NCI-H1930 (cell line): ENCODE measurements at places on chromosomes 4 and X.

GRCh38 chr4:40046311-40046980, 10.2 kb upstream of the N4BP2 start:
- DNase-seq: no peak

GRCh38 chrX:110346681-110347080, 12.0 kb upstream of the RTL9 start:
- DNase-seq: no peak

- no peak for DNase-seq
Measured at GRCh38 chr4:40227284-40227683, 30.5 kb downstream of the RHOH start.

- no peak for DNase-seq
Measured at GRCh38 chr4:61335241-61335763, 135.2 kb downstream of the ADGRL3 start.

DNA sequence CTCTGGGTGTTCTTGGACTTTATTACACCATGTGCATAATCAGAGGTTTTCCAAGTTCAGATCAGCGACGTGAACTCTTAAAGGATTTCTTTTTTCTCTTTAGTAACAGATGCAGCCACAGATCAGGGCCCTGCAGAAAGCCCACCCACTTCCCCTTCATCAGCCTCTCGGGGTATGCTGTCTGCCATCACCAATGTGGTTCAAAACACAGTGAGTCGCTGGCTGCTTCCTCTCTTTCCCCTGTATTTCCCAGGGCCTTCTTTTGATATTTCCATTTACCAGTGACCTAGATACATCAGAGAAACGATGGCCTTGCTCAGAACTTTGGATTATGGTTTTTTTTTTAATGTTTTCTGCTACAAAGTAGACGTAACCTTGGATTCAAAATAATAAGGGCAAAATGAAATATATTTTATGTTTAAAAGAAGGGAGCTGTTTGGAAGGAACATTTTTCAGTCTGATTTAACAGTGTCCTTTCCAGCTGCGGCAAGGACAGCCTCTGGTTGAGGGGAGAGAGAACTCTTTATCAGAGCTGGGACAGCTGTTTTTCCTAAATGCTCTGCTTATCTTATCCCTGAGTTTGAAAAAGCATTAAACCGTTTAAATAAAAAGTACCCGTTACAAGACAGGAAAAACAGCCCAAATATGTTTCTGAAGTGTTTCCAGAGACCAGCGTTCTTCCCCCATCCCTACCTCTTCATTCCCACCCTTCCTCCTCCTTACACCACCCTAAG, 38.2 kb downstream of the FAM114A1 start:
- no peak for DNase-seq

GRCh38 chr4:5730993-5731990, 20.3 kb downstream of the EVC start:
- DNase-seq: no peak

GRCh38 chrX:129632443-129632842, 22.3 kb downstream of the APLN start:
- no peak for DNase-seq

- no peak for DNase-seq
Measured at GRCh38 chr4:134201216-134202161, at the start of gene PABPC4L. TSS of gene PABPC4L (minus strand) at chr4:134201789. CDS start at chr4:134201019, 770 bp downstream.

GRCh38 chr4:121784401-121784800, 16.7 kb upstream of the EXOSC9 start:
- DNase-seq: no peak

GRCh38 chr4:165343353-165344191, 16.1 kb downstream of the MSMO1 start:
- peak; percentile 27 for DNase-seq

DNA sequence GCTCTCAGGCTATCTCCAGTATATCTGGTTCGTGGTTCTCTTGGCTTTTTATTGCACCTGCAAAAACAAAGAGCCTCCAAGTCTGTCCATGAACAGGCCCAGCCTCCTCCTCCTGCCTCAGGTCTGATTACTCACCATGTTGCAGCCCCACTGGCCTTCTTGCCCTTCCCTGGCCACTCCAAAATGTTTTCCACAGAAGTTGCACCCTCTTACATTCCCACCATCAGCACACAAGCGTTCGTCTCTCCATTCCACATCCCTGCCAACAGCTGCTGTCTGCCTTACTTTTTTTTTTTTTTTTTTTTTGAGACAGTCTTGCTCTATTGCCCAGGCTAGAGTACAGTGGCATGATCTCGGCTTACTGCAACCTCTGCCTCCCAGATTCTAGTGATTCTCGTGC, 86.7 kb downstream of the RFC1 start:
- DNase-seq: no peak

DNA sequence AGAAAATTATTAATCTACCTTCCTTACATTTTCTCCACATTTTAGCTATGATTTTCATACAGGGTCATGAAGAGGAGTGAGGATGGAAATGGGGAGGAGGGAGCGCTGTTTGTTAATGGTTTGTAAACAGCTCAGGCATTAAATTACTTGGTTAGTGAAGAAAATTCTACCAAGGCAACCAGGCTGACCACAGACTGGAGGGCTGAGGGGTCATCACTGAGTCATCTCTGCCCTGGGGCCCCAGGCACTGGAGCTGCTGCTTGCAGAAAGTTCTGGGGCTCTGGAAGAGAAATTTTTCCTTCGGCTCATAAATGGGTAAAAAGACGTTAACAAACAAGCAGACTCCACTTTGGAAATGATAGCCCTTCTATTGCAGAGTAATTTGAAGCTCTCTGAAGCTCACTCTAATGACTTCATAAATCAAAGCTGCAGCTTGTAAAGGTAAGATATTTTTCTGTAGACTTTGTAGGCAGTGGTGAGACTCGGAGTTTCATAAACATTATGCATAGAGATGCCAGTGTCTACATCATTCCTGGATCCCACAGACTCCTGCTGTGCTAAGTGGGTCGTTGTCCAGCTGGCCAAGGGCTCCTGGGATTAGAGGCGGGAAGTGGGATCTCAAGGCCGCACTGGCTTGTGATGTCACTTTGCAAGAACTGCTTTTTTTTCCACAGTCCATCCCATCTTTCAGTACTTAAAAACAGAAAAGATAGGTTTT, 159.6 kb downstream of the PTTG2 start:
- DNase-seq: no peak

- peak; percentile 66 for DNase-seq
Measured at GRCh38 chrX:11143931-11144678, 33.0 kb downstream of the HCCS start.

DNA sequence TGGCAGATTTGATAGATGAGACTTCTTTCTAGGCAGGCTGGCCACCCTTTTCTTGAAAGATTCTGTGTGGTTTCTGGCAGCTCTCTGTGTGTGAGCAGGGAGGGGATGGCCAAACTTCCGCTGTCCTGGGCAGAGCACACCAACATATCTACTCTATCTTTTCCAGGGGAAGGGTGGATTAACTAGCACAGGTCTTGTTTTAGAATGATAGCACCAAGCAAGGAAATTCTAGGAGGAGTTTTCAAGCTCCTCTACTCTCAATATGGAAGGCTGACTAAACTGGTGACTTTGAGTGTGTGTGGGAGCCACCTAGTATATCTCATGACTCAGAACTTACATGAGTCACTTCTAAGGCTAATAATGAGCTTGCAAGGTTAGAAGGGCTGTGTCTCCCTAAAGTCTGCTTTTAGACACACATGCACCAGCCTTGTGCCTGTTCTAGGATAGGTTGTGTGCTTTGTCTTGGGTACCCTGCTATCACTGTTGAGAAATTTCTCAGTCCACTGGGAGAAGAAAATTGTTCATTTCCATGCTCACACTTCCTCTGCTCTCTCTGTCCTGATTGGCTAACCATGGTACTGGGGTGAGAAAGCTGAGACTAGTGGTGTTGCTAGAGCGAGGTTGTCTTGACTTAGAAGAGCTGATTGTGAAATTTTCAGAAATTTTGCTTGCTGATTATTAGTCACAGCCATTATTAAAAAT, 72.9 kb downstream of the YIPF6 start:
- no peak for DNase-seq

DNA sequence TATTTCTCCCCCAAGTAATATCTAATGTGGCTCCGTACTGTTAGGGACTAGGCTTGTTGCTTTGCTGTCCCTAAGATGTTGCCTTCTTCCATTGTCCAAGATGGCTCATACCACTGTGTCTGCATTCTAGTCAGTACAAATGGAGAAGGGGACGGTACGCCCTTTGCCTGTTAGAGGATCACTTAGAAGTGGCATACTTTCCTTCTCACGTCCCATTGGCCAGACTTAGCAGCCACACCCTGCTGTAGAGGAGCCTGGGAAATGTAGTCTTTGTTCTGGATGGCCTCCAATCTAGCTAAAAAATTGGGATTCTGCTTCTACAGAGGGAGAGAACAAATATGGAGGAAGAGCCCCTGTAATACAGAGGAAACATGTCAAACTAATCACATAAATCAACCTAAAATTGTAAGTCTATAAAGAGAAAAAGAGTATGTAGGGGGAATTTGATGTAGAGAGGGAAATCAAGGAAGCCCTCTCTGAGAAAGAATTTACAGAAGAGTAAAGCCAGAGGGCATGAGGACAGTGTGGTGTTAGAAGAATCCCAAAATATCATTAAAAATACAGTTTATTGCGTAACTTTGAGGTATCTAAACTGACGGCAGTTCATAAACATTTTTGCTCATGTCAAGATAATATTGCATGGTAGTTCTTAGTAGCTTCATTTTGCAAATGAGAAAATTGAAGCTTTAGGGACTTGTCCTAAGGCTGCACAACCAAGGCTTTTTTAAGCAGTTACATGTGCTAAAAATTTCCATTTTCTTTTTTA, 15.1 kb downstream of the PRIMPOL start:
- DNase-seq: no peak

DNA sequence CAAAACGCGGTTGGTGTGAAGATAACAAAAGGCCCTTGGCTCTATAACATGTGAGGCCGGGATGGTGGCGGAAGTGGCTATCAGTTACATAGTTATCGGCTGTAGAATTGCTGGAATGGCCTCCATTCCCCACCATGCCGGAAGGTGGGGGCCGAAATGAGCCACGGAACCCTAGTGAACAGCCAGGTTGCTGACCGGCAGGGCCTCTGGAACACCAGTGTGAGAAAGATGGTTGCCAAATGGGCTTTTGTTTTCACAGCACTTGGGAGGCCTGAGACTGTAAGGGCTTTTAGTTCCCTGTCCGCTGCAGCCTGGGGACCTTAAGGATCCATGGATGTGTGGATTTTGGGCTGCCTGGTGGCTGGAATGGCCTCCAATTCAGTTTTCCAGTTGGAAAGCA, 23.3 kb upstream of the ARX start:
- no peak for DNase-seq
